Posterior cingulate gyrus (tissue), 11 donors: ENCODE measurements at places on chromosomes 7 and 10.

DNA sequence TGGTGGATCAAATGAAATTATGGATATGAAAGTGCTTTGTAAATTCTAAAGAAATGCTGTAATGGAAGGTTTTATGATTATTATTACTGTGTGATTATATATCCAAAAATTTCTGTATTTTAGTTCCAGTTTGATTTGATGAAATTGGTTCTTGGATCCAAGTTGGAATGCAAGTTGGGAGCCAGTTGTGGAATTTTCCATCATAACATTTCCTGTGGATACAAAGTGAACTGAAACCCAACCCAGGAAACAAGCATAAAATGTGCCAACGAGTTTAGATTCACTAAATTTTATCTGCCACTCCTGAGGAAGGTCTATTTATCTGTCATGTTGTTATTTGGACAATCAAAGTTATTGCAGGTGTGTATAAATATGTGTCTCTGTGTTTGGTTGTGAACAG is 131.4 kb upstream of the MDFIC start:
- DNase-seq, result no peak

DNA sequence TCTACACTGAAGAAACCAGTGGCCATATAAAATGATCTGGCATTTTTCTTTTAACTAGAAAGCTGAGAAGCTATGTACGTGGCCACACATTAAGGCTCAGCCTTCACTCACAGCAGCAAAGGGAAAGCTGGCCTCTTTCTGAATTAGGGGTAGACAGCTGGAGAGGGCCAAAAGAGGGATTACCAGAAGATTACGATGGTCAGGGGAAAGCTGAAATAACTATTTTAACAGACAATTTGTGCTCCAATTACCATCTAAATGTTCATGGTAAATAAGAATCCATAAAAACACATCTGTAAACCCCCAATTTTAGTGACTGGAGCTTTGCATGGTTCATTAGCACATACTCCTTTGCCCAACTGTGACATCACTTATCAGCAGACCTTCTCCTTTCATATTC is 314.3 kb downstream of the HPSE2 start:
- no peak for DNase-seq

DNA sequence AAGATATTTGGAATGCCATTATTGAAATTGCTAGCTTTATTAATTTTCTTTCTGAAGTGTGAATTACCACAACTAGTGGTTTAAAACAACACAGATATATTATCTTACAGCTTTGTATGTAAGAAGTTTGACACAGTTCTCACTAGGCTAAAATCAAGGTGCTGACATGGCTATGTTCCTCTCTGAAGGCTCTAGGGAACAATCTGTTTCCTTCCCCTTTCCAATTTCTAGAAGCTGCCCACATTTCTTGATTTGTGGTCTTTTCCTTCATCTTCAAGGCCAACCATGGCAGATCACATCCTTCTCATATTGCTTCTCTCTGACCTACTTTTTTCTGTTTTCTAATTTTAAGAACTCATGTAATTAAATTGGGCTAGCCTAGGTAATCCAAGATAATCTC is 43.3 kb upstream of the SLC26A3 start:
- DNase-seq, result no peak

DNA sequence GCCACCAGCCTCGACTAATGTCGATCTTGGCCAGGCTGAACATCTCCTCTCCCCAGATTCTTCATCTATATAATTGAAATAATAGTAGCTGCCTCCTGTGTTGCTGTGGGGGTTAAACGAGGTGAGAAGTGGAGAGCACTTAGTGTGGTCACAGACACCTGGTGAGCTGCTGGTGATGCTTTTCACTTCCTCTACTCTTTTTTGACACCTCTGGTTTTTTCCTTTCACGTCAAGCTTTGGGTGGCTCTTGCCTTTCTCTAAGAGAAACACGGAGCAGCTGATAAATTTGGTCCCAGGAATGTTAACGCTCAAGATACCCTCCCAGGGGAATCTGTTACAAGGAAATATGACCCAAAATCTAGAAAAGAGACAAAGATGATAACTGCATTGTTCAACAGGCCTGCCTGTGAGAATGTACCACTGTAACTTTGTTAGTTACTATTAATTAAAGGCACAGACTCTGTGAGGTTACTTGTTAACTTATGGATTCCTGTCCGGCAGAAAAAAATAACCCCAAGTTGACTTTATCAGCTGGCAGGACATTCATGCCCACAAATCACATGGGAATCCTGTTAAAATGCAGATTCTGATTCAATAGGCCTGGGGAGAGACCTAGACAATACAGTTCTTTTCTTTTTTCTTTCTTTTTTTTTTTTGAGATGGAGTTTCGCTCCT is 9.5 kb upstream of the NPFFR1 start:
- DNase-seq, result no peak

GRCh38 chr7:51577390-51577789 is 260.8 kb upstream of the COBL start:
- no peak for DNase-seq
